Activated CD8-positive, alpha-beta memory T cell treated with anti-CD3 and anti-CD28 coated beads for 4 hours (primary cell): ENCODE measurements at places on chromosomes 12 and 14.

DNA sequence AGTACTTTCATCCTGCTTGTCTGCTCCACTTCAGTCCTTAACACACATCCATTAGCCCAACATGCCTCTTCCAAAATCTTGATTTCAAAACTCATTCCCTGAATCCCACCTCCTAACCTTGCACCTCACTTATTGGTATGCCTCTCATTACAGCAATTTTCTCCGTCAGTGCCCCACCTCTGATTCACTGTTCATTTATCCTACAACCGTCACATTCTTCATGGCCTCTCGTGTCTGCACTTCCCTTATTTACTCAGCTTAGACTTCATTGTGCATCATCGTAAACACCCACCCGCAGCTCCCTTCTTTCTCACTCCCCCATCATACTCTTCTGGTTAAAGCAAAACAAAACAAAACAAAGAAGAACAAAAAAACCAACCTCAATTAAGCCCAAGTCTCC, 160.6 kb upstream of the HMGA2 start:
- no peak for DNase-seq

DNA sequence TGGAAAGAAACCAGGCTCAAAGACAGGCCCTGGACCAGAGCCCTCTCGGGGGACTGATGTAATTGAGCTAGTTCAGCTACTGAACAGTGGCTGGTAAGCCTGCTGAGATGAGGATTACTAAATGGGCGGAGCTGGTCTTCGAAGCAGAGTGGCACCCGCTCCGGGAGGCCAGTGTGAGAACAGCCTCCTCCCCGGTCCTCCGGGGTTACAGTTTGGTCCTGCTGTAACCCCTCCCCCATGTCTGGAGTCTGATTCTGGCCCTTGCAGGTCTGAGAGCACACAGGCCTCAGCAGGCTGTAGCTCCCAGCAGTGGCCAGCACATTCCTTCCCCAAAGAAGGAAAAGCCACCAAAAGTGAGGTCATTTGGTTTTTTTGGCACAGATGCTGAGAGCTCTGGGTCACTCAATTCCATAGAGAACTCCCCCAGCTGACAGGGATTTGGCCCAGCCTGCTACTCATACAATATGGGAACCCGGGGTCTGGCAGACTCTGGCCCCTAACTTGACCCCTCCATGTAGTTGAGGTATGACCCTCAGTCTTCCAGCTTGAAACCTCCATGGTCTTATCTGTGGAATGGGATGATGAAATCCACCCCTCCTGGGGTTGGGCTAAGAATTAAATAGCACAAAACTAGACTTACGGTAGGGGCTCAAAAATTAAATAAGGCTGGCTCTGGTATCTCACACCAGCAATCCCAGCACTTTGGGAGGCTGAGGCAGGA, 39.0 kb downstream of the ACTN1 start:
- no peak for DNase-seq

DNA sequence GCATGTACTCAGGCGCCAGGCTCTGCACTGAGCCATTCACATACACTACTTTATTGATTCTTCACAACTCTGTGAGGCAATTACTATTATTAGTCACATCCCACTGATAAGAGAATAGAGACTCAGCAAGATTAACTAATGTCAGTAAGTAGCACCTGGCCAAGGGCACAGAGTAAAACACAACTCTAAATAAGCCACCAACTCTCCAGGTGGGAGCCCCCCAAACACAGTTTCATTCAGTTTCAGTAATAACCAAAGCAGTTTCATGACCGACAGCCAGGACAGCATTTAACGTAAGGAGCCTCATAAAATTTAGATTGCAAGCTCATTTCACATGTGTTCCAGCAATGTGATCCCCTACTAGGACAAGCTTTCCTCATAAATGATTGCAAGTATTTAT, 323.1 kb upstream of the CCDC196 start:
- DNase-seq, result no peak

- no peak for DNase-seq
These were observed 74.7 kb downstream of the ITPK1 start for GRCh38 chr14:93040982-93041381.

- no peak for DNase-seq
These were observed 19.0 kb downstream of the PRPF40B start for GRCh38 chr12:49642370-49642802.

- DNase-seq, result no peak
These were observed 143.4 kb downstream of the CHST11 start for GRCh38 chr12:104600036-104600712.

DNA sequence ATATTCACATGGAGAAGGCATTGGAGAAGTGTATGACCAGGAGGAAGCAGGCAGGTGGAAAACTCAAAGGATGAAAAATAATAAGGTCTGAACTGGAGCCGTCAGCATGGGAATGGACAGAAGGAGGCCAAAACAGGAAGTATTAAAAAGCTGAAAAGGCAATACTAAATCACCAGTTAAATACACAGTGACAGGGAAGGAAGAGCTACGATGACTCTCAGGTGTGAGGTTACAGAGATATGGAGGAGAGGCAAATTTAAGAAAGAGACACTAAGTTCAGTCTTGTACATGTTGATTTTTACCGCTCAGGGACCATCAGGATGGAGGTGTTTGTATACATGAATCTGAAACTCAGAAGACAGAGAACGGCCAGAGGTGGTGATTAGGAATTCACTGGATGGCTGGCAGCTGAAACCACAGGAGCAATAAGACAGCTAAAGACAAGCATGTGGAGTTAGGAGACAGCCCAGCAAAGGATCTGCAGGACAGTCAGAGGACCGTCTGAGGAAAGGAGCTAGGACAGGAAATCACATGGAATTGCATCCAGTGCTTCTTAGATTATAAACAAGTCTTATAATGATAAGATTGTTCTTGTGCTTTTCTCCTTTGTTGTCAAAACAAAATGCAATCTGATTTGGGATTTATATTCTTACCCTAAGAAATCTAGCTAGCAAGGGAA, 33.9 kb upstream of the CDKN3 start:
- no peak for DNase-seq

GRCh38 chr12:66043035-66043434, 87.5 kb downstream of the LLPH start:
- DNase-seq, result no peak

- DNase-seq, result no peak
These were observed 132.1 kb upstream of the PDZRN4 start for GRCh38 chr12:41055875-41056577.

- DNase-seq, result no peak
These were observed 395.3 kb downstream of the DPF3 start for GRCh38 chr14:72498646-72499045.

DNA sequence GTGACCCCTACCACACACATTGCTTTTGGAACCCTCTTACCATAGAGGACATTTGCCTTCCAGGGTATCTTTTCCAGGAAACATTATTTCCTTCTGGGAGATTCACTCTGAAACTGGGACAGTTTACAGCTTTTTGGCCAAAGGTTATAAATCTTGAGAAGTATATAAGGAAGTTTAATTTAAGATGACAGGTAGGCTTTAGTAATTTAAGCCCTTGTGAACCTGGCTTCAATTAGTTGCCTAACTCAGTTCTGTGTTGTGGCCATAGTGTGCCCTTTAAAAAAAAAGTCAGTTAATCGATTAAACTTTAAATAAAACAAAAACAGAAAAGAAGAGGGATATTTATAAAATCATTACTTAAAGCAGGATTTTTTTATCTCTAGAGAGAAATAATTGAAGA, 142.9 kb downstream of the NAV3 start:
- no peak for DNase-seq

DNA sequence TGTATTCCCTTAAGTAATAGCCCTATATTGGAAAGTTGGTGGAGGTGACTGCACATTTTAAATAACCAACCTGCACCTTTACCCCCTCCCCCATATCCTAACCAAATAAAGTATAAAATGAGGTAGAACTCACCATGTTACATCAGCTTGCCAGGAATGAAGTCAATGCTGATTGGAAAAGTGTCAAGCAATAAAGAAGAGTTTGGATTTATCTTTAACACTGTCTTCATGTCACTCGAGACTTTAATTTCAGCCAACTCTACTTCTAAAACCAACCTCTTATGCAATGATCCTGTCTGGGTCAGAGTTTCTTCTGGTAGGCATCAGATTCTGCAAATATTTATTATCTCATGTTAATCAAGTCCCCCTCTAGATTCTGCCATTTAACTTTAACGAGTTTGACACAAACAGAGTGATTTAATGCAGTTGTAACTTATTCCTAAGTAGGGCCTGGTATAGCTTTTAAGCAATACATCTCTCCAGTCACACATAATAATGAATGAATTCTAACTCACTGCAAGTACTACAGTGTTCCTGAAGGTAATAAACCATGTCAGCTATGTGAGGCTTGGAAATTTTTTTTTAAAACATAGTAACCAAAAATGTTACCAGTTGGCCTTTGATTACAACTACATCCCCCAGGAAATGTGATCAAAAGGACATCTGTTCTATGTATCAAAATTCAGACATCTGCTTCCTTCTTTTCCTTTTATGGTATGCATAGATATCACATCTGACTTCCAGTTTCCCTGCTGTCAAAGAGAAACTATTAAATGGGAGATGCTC, 98.7 kb downstream of the ERGIC2 start:
- no peak for DNase-seq

DNA sequence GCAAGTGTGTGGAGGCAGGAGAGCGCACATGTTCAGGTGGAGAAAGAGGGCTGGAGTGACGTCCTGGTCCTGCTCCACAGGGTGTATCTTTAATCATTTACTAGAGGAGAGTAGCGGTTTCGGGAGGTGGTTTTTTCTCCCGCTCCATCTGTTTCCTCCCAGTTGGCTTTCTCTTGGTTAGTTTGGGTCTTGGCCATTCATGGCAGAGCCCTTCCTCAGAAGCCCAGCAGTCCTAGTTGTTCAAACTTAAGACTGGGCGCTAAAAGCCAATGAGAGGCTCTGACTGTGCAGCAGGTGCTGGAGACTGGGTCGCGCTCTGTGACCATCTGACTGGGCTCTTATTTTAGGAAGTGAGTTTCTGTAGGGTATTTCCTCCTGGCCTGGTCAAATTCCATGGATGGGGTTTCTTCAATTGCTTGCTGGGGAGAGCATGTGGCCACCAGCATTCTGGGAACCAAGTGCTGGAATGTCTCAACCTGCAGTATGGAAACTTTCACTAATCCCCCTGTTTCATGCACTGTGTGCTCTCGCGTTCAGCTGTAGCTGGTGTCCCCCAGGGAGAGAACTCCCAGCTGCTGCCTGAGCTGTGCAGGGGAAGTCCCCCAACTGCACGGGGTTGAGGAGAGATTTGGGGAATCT, 27.4 kb upstream of the TSPAN9 start:
- no peak for DNase-seq

DNA sequence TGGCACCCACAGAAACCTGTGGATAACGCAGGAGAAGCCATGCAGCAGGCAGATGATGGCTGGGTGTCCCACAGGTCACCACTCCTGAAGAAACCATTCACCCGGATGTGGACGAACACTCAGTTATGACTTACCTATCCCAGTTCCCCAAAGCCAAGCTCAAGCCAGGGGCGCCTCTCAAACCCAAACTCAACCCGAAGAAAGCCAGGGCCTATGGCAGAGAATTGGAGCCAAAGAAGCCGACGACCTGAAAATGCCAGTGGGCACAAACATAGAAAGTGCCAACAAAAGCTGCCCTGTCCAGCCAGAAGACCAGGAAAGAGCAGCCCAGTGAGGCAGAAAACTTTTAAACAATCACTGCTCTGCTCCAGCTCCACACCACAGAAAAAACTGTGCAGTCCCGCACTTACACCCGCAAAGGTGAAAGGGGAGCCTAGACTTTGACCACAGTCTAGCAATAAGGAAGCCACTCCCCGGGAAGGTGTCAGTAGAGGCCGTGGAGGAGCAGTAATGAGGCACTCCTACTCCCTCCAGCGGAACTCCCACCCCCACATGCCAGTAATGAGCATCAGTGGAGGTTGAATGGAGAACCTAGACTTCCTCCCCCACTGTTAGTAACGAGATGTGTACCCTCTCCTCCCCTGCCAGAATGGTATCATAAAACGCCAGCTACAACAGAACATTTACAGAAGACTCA, 6.0 kb upstream of the ACVRL1 start:
- DNase-seq, result no peak

- DNase-seq, result no peak
These were observed 62.8 kb downstream of the ZC3H14 start for GRCh38 chr14:88625671-88626070.

DNA sequence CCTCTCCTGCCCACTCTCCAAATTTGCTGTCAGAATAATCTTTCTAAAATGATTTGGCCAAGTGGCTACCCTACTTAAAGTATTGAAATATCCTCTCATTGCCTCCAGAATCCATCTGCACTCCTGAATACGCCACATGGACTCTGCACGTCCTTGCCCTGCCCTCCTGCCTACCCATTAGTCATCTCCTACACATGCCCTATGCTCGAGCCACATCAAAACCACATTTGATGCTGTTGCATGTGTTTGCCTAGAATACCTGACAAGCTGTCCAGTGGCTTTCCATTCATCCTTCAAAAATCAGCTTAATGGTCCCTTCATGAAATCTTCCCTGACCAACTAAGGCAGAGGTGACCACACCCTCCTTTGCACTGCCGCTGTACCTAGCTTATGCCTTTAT, 17.0 kb downstream of the VCPKMT start:
- no peak for DNase-seq

DNA sequence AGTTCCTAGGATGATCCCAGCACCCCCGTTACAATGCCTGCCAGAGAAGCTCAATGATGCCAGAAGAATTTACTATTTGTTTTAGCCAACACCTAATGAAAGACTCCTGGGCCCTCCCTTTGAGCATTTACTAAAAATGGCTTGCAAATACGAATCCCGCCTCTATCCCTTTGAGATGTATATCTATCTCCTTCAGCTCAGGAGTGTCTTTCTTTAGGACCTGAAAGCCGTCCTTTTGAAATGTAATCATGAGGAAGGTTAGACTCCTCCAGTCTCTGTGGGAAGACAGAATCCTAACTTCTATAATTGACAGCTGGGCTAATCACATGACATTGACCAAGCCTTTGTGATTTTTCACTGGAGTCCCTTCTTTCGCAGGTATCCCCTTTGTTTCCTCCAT, 19.2 kb upstream of the DYNC1H1 start:
- DNase-seq, result no peak

DNA sequence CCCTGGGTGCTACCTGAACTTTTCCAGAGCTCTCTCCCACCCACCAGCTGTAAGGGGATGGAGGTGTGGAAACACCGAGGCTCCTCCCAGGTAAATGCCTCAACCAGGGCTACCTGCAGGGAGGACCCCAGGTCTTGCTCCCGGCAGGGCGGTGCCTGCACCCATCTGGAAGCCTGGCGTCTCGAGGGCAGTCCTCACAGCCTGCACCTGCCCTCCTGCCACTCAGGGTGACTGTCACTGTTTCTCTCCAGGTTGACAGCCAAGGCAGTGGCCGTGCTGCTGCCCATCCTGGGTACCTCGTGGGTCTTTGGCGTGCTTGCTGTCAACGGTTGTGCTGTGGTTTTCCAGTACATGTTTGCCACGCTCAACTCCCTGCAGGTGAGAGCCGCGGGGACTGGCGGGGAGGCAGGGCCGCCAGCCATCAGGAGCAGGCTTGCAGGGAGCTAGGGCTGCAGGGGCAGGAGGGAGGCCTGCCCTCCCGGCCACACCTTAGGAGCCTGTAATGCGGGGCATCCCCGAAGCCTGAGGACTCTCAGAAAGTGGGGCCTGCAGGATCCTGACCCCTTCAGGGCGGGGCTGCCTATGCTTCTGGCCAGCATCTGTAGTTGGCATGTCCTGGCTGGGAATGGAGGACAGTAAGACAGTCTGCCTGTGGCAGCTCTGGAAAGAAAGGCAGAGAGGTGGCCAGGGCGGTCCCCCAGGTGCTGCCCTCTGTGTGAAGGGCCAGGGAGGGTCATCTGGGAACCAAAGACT, 182.3 kb downstream of the ADGRD1 start:
- no peak for DNase-seq

GRCh38 chr14:51394384-51394783, 154.3 kb downstream of the TMX1 start:
- no peak for DNase-seq
